ENCODE measurements at places on chromosomes 1 and 21.

DNA sequence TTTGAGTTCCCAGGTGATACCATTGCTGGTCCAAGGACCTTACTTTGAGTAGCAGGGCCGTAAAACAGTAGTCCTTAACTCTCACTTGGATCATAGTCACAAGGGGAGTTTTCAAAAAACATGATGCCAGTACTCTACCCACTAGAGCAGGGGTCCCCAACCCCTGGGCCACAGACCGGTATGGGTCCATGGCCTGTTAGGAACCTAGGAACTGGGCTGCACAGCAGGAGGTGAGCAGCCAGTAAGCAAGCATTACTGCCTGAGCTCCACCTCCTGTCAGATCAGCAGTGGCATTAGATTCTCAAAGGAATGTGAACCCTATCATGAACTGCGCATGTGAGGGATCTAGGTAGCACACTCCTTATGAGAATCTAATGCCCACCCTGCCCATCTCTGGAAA lies 39.7 kb upstream of the KCNQ4 start:
- no peak overlapping the region for H3K27ac ChIP-seq
- no peak overlapping the region for H3K4me3 ChIP-seq
- H3K36me3 ChIP-seq: peaks cover 94% of the 10 kb centered on the region
- H3K4me1 ChIP-seq: no peaks in the 10 kb centered on the region
- DNase-seq: no peak
- H3K27me3 ChIP-seq: no peaks in the 10 kb centered on the region

DNA sequence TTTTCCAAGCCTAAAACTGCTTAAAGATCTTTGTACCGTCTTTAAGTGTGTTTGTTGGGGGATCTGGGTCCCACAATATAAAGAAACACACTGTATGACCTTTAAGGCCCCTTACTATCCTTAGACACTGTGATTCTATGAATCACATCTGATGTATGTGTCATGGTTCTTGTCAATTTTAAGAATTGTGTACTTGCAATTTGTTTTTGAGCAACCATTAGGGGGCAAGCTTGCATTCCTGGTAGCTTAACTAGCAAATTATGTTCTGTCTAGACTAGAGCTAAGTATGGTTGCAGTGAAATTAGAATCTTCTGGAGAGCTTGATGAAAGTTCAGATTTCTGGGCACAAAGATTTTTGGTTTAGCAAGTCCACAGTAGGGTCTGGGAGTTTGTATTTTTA lies 219.5 kb downstream of the TPR start:
- H3K27ac ChIP-seq: no peak overlapping the region
- no peaks in the 10 kb centered on the region for H3K27me3 ChIP-seq
- no peak for DNase-seq
- peaks cover 8% of the 10 kb centered on the region for H3K4me1 ChIP-seq
- H3K4me3 ChIP-seq: no peak overlapping the region
- no peaks in the 10 kb centered on the region for H3K36me3 ChIP-seq

DNA sequence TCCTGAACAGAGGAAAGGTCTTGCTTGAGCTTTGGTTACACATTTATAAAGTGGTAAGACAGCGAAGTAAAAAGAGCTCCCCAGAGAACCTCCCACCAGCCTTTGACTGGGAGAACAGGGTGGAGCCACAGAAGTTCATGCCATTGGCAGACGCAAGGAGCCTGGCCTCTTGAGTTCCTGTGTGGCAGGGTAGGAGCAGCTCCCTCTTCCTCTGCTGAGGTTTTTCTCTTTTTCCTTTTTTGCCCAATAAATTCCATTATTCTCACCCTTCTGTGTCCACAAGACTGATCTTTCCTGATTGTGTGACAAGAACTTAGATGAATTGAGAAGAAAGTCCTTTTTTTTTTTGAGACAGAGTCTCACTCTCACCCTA lies 4.3 kb downstream of the THEM4 start:
- H3K4me3 ChIP-seq: no peak overlapping the region
- no peak overlapping the region for H3K27ac ChIP-seq
- no peaks in the 10 kb centered on the region for H3K36me3 ChIP-seq
- H3K4me1 ChIP-seq: peaks cover 4% of the 10 kb centered on the region

DNA sequence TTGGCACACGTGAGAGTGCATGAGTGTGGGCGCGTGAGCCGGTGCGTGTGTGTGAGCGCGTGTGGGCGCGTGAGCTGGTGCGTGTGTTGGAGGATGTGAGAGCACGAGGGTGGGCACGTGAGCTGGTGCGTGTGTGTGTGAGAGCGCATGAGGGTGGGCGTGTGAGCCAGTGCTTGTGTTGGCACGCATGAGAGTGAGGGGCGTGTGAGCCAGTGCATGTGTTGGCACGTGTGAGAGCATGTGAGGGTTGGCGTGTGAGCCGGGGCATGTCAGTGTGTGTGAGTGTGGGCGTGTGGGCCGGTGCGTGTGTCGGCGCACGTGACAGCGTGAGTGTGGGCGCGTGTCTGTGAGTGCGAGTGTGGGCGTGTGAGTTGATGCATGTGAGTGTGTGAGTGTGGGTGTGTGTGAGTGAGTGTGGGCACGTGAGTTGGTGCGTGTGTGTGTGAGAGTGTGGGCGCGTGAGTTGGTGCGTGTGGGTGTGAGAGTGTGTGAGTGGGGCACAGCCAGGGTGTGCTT lies 45.7 kb upstream of the ARHGEF16 start:
- no peaks in the 10 kb centered on the region for H3K4me1 ChIP-seq

- H3K36me3 ChIP-seq: no peaks in the 10 kb centered on the region
- H3K4me1 ChIP-seq: peaks cover 18% of the 10 kb centered on the region
- H3K27me3 ChIP-seq: no peaks in the 10 kb centered on the region
- DNase-seq: no peak
- H3K27ac ChIP-seq: no peak overlapping the region
Measured at GRCh38 chr1:42142894-42143675, 10.1 kb upstream of the GUCA2B start.

- H3K4me1 ChIP-seq: no peaks in the 10 kb centered on the region
- no peak for DNase-seq
- H3K27ac ChIP-seq: no peak overlapping the region
- H3K36me3 ChIP-seq: no peaks in the 10 kb centered on the region
- H3K27me3 ChIP-seq: no peaks in the 10 kb centered on the region
- no peak overlapping the region for H3K4me3 ChIP-seq
Measured at GRCh38 chr21:29290240-29290639, 8.5 kb upstream of the BACH1 start.

DNA sequence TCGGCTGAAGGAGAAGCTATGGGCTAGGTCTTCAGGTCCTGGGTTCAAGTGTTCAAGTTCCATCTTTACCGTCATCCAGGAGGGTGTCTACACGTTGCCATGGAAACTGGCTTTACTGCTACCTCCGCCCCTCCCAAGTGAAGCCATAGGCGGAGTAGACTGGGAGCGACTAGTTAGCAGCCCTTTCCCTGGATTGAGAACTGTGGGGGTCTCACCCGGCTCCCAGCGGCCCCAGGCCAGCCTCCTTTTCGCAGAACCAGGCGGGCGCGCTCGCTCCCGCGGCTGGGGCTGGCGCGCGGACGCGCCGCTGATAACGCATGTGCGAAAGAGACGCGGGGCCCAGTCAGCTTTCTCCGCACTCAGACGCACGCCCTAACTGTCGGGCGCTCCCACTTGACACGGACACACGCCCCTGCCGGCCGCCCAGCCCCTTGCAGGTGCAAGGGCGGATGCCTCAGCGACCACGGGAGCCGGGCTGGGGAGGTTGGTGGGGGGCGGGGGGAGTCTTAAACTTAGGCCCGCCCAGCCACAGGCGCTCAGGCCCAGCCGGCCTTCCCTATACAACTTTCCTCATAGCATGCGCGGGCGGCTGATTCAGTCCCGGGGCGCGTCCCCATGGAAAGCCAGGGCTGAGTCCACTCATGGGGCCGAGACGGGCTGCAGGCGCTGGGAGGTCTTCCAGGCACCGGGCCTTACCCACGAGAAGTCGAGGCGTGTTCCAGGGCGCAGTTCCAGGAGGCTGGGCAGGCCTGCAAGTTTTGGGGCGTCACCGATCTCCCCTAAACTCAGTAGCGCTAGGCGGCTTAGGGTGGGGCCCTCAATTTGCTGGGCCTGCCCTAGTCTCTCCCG lies 7.4 kb downstream of the EFNA4 start:
- H3K27ac ChIP-seq: peak overlapping the region; percentile 81
- DNase-seq: peak; percentile 55
- H3K4me3 ChIP-seq: peak overlapping the region; percentile 42
- no peaks in the 10 kb centered on the region for H3K27me3 ChIP-seq
- H3K4me1 ChIP-seq: peaks cover 18% of the 10 kb centered on the region

GRCh38 chr1:220432408-220432807 lies 95.5 kb upstream of the MARK1 start:
- no peaks in the 10 kb centered on the region for H3K4me1 ChIP-seq
- H3K27me3 ChIP-seq: no peaks in the 10 kb centered on the region
- no peak overlapping the region for H3K4me3 ChIP-seq
- H3K36me3 ChIP-seq: no peaks in the 10 kb centered on the region
- DNase-seq: no peak
- no peak overlapping the region for H3K27ac ChIP-seq

DNA sequence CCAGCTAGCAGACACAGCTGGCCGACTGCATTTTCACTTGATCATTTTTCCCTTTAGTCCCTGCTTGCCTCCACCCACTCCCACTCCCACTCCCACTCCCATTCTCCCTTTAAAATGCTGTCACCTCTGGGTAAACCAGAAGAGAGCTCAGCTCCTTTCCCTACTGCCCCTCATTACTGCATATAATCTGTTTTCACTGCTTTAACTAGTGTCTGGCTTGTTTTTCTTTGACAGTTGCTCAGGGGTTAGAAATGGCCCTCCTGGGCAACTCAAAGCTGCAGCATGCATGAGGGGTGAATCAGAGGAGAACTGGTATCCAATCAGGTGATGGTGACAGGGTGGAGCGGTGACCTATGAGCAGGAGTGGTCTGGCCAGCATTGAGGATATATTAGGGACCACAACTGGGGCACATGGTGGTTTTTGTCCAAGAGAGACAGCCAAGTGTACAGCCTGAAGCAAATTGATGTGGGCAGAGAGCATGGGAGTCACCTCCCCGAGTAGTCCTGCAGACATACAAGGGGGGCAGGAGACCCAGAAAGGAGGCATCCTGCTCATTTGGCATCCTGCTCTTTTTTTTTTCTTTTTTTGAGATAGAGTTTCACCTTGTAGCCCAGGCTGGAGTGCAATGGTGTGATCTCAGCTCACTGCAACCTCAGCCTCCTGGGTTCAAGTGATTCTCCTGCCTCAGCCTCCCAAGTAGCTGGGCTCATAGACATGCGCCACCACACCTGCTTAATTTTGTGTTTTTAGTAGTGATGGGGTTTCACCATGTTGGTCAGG lies 42.6 kb upstream of the SRSF10 start:
- peak overlapping the region; percentile 47 for H3K27ac ChIP-seq
- peaks cover 4% of the 10 kb centered on the region for H3K4me1 ChIP-seq
- no peak for DNase-seq
- H3K27me3 ChIP-seq: no peaks in the 10 kb centered on the region

DNA sequence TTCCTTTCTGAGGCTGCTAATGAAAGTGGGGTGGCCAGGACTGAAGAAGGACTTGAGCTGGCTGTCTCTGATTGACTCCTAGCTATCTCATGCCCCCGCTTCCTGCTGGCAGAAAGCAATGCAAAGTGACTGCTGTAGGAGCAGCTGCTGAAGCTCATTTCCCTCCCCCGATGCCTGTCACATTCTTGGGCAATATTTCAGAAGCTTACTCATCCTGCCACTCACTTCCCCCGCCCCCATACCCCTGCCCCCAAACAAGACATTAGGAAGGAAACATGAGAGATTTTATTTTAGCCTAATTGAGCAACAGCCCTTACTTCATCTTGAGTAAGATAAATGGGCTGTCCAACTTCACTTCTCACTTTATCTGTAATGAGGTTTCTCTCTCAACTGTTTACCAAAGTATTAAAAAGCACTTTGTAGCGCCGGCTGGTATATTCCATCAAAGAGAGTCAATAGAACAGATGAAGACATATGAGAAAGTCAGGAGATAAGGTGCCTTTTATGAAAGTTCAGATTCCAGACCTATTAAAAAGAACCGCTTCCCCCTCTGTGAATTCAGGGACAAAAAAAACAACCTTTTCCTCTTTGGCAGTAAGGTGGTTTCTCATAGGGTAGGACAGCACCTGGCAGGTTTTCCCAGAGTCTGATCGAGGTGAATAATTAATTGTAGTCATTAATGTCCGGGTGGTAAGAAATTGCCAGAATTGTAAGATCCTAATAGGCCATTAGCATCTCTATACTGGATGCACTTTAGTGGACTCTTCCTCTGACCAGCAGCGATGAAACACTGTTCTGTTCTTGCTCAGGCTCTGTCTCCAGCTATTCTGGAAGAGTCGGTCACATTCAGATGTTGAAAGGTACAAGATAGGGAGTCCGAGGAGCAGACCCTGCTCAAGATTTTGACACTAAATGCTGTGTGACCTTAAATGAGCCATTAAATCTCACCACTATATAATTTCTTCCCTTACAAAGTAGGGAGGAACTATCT lies 70.2 kb downstream of the SH3GLB1 start:
- peaks cover 8% of the 10 kb centered on the region for H3K4me1 ChIP-seq
- DNase-seq: peak; percentile 6
- H3K27me3 ChIP-seq: no peaks in the 10 kb centered on the region

GRCh38 chr1:43302201-43302600 lies 1.4 kb downstream of the TIE1 start:
- peak overlapping the region; percentile 63 for H3K27ac ChIP-seq
- no peaks in the 10 kb centered on the region for H3K27me3 ChIP-seq
- H3K4me1 ChIP-seq: peaks cover 4% of the 10 kb centered on the region
- H3K4me3 ChIP-seq: peak overlapping the region; percentile 28
- DNase-seq: no peak

- H3K36me3 ChIP-seq: no peaks in the 10 kb centered on the region
- H3K4me1 ChIP-seq: peaks cover 19% of the 10 kb centered on the region
- no peak for DNase-seq
- H3K27me3 ChIP-seq: no peaks in the 10 kb centered on the region
Measured at GRCh38 chr1:87329526-87330056, 911 bp downstream of the LMO4 start.

GRCh38 chr1:246043556-246043955 lies 463.5 kb downstream of the SMYD3 start:
- H3K27ac ChIP-seq: no peak overlapping the region
- no peaks in the 10 kb centered on the region for H3K4me1 ChIP-seq
- H3K36me3 ChIP-seq: no peaks in the 10 kb centered on the region
- DNase-seq: no peak

GRCh38 chr1:187878883-187879282 lies 1050.1 kb downstream of the PLA2G4A start:
- H3K4me1 ChIP-seq: no peaks in the 10 kb centered on the region
- no peak overlapping the region for H3K4me3 ChIP-seq
- no peaks in the 10 kb centered on the region for H3K36me3 ChIP-seq
- H3K27ac ChIP-seq: no peak overlapping the region

DNA sequence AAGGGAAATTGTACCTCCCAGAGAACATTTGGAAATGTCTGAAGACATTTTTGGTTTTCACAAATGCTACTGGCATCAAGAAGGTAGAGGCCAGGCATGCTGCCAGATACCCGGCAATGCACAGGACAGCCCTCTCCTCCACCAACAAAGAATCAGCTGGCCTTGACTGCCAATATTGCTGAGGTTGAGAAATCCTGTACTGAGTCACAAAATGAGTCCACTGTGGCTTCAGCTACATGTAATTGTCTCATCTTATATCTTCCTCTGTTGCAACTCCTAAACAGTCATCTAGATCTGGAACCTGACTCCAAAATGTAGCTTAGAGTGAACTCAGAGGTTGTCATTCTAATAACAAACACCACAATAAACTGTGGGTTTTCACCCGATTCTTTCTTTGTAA lies 327.5 kb upstream of the POGK start:
- H3K4me1 ChIP-seq: no peaks in the 10 kb centered on the region
- no peak for DNase-seq
- no peaks in the 10 kb centered on the region for H3K27me3 ChIP-seq
- no peak overlapping the region for H3K27ac ChIP-seq
- H3K36me3 ChIP-seq: no peaks in the 10 kb centered on the region

- H3K27me3 ChIP-seq: no peaks in the 10 kb centered on the region
- DNase-seq: no peak
- H3K27ac ChIP-seq: no peak overlapping the region
- H3K36me3 ChIP-seq: no peaks in the 10 kb centered on the region
Measured at GRCh38 chr1:35229587-35230360, 36.8 kb upstream of the SFPQ start.

- no peak overlapping the region for H3K27ac ChIP-seq
- H3K4me1 ChIP-seq: no peaks in the 10 kb centered on the region
- no peak overlapping the region for H3K4me3 ChIP-seq
- peaks cover 100% of the 10 kb centered on the region for H3K36me3 ChIP-seq
Measured at GRCh38 chr1:35398739-35399138, 130.2 kb downstream of the ZMYM4 start.
